Activated CD4-positive, alpha-beta T cell treated with anti-CD3 and anti-CD28 coated beads for 4 hours (primary cell): ENCODE measurements at places on chromosomes 7 and 10.
A peak's percentile ranks its signal among the peaks of the same experiment; 100 is the strongest.

DNA sequence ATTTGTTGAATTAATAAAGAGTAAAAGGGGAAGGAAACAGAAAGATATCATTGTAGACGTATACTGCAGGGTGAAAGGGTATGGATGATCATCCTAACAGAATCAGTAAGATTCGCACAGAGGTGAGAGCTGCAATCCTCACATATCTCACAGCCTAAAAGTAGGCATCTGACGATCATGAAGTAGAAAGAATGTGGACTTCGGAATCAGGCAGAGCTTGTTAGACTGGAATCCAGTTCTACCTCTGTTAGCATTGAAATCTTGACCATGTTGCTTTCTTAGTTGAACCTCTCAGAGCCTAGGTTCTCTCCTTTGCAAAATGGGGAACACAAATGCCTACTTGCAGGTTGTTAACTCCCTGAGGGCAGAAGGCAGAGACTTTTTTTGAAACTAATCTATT is 320.0 kb upstream of the C7orf33 start:
- no peak for DNase-seq

DNA sequence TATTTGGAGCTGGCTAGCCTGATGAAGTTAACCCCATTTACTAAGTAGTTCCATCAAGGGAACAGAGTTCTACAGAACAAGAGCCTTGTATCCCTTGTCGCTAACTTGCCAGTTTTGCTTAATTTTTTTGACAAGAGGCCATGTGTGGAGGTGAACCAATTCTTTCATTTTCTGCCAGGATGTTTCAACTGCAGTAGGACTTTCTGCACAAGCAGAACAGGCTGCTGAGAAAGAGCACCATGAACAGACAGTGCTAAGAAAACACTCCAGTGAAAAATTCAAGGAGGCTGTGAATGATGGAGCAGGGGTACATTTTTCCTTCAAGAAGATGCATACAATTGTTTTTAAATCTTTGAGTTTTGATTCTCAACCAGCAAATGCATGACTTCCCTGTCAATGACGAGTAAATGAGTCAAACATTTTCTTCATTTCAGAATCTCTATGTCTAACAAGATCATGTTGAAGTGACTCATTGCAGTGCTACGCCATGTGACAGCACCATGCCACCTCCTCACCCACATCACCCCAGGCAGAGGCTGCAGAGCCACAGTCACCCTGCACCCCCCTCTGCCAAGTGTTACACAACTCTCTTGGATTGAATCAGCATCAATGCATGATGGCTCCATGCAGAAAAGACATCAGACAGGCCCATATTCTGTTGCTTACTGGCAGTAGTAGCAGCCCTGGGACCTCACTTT is 193.1 kb downstream of the COBL start:
- DNase-seq, result peak; percentile 36

DNA sequence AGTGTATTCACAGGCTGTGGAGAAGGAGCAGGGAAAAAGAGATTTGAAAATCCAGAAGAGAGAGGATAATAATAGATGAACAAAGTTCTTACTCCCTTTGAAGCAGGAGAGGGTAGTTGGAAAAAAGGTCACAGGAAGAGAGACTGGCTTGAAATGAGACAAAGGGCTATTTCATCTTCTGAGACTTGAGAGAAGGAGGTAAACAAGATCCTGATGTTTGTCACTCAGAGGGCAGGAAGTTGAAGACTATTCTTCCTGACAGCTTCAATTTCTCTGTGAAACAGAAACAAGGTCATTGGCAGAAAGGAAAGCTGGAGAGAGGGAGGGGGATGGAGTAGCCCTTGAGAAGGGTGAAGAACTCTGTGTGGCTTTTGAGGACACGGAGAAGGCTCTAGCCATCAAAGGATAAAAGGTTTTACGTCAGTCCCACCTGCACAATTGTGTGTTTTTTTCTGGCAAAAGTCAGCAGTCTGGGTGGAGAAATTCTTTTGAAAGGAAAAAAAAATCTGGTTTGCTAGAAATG is 216.1 kb upstream of the STEAP4 start:
- DNase-seq, result no peak

DNA sequence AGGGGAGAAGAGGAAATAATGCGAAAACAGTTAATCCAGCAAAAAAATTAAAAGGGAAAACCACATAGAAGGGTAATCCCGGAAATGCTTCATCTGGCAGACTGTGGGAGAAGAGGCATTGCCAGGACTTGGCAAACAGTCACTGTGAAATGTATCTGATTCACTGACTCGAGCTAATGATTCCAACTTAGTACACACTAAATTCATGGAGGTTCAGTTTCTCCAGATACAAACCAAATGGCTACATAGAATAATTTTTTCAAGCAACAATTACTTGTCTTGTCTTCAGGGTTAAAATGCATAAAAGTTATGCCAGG is 36.4 kb downstream of the GDI2 start:
- no peak for DNase-seq

DNA sequence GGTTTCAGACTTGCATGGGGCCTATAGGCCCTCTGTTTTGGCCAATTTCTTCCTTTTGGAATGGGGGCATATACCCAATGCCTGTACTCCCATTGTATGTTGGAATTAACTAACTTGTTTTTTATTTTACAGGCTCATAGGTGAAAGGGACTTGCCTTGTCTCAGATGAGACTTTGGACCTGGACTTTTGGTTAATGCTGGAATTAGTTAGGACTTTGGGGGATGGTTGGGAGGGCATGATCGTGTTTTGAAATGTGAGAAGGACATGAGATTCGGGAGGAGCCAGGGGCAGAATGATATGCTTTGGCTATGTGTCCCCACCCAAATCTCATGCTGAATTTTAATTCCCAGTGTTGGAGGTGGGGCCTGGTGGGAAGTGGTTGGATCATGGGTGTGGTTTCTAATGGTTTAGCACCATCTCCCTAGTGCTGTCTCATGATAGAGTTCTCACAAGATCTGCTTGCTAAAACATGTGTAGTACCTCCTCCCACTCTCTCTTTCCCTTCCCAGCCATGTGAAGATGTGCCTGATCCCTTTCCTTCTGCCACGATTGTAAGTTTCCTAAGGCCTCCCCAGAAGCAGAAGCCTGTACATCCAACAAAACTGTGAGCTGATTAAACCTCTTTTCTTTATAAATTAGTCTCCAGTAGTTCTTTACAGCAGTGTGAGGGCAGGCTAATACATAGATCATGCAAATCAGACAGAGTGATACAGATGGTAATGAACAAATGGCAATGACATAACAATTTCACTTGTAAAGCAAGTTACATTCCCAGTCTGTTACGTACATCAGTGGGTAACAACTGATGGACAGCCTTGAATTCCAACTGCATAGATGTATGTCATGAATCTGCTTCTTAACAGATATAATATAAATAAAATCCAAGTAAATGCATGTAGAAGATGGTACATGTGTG is 146.2 kb downstream of the SGMS1 start:
- DNase-seq, result no peak

- DNase-seq, result no peak
These were observed 12.5 kb downstream of the PSAP start for GRCh38 chr10:71838264-71839211.

DNA sequence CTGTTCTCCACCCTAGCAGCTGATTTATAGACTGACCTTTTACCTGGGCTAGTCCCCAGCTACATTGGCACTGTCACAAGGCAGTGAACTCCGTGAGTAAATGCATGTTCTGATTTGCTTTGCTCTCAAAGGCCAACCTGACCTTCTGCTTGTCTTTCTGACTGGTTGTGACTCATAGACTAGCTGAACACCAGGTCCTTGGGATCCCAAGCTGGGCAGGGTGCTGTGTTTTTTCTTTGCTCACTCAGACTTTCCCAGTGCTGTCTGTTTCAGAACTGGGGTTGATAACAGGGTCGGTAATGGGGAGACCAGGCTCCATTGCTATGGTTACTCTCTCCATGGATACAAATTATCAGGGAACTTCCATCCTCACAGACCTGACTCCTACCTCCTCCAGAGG is 35.0 kb downstream of the EVX1 start:
- no peak for DNase-seq

- no peak for DNase-seq
These were observed 3.4 kb downstream of the PDE6C start for GRCh38 chr10:93615576-93616235.

- DNase-seq, result no peak
These were observed 77.0 kb downstream of the ZNF277 start for GRCh38 chr7:112283382-112283910.

GRCh38 chr7:117010375-117011133 is 57.3 kb downstream of the ST7 start:
- DNase-seq, result no peak

- DNase-seq, result no peak
These were observed 3.1 kb downstream of the PARD3 start for GRCh38 chr10:34811968-34812514.

DNA sequence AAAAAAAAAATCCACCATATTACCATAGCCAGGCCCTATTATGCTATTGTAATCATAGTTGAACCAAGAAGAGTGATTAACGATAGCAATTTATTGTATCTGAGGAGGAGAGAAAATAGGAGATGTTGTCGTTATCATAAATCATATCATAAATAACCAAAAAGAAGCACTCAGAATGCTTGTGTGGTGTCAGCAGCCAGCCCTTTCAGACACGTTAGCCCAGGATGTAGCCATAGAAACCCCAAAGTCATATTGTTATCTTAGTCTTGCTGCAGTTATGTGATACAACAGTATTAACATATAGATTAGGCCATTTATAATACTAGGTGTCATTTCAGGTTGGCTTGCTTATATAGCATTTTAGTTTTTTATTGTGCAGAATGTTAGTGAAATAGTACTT is 102.2 kb upstream of the GATA3 start:
- no peak for DNase-seq

DNA sequence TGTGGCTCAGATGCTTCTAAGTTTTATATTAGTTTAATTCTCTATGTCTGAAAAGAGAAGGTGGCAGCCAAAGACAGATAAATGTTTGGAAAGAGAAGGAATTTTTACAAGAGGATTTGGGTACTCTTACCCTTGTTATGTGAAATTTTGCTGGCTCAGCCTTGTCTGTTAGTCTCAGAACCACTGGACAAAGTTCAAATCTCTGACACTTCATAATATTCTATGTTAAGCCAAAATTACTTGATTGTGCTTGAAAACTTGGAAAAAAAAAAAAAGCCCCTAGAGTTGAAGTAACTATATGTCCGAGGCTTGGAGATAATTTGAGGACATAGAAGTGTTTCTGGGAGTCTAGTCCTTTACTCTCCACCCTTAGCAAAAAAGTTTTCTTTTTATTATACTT is 1079.3 kb upstream of the LRRTM3 start:
- no peak for DNase-seq

- peak; percentile 56 for DNase-seq
These were observed 640 bp downstream of the ANKMY2 start for GRCh38 chr7:16644636-16645592.

DNA sequence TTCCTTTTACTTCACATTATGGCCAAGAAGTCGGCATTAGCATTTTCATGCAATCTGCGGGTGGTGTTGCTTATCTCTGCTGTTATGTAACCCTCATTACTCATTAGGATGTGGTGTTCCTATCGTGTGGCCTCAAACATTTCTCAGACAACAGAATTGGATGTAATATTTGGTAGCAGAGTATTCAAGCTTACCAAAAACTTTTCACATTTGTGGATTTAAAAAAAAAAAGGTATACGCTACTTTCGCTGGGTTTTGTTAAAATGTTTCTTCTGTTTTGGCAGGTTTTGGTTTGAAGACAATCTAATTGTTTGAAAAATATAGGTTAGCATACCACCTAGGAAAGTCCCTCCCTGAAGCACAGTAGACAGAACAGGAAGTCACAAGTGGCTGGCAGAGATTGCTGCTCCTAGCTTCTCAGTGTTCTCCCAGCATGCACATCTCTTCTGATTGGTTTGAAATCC is 128.8 kb downstream of the GATA3 start:
- peak; percentile 50 for DNase-seq

- DNase-seq, result no peak
These were observed 61.9 kb upstream of the MAGI2 start for GRCh38 chr7:79515358-79515757.

DNA sequence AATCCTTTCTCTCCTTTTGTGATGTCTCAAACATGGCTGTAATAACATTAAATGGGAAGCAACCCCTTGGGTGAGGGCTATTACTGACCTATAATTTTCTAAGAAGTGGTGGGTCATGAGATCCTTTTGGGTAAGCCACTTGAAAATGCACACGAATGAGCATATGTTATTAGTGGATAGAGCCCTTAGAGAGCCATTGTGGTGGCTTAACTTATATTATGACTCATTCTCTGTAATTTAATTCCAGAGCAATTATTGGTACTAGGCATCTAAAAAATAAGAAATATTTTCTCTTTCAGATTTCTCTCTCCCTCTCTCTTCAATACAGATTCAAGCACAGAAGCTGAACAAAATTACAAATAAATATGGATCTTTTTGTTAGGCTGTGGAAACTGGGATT is 1177.4 kb upstream of the PHF14 start:
- no peak for DNase-seq

DNA sequence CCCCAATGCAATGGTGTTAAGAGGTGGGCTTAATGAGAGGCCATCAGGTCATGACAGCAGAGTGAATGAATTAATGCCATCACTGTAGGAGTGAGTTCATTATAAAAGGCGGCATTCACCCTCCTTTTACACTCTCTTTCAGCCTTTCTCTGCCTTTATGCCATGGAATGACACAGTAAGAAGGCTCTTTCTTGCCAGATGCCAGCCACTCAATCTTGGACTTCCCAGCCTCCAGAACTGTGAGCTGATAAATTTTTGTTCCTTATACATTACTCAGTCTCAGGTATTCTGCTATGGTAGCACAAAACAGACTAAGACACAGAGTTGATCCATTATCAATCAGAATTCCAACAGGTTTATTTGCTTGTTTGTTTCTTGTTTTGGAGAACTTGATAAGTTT is 3.2 kb downstream of the TCAF1 start:
- DNase-seq, result no peak

DNA sequence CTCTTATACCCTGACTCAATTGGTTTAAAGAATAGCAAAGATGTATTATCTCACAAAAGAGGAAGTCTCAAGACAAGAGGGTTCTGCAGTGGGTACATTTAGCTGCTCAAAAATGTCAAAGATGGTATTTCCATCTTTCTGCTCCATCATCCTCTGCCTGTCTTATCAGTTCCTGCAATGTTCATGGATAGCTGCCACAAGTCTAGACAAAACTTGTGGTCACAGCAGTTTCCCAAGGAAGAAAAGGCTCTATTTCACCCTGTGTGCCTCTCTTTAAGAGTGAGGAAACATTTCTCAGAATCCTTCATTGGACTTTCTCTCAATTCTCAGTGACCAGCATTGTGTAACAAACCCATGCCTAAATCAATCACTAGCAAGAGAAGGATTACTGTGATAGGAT is 634.2 kb upstream of the AUTS2 start:
- no peak for DNase-seq

DNA sequence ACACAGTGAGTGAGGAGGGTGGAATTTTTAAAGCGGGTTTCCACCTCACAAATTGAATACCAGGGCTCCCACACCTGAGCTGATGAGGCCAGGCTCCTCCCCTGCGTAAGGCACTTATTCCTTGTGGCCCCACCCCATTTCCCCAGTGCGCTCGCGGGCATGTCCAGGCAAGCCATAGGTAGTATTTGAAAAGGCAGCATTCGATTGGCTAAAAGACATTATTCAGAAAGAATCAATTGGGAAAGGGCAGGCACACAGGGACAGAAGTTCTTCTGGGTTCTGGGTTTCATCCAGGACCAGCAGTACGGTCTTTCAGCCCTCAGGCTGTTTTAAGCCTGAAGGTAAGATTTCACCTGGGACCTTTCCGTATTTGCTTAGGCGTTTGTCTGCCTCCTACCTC is 222.3 kb downstream of the BBS9 start:
- no peak for DNase-seq

GRCh38 chr10:102634686-102635085 is 9.6 kb upstream of the TRIM8 start:
- DNase-seq, result no peak
